NCI-H1092 (cell line): ENCODE measurements at places on chromosomes 4 and X.

- DNase-seq, result no peak
Observed at GRCh38 chrX:20284992-20285391, 18.3 kb upstream of the RPS6KA3 start.

DNA sequence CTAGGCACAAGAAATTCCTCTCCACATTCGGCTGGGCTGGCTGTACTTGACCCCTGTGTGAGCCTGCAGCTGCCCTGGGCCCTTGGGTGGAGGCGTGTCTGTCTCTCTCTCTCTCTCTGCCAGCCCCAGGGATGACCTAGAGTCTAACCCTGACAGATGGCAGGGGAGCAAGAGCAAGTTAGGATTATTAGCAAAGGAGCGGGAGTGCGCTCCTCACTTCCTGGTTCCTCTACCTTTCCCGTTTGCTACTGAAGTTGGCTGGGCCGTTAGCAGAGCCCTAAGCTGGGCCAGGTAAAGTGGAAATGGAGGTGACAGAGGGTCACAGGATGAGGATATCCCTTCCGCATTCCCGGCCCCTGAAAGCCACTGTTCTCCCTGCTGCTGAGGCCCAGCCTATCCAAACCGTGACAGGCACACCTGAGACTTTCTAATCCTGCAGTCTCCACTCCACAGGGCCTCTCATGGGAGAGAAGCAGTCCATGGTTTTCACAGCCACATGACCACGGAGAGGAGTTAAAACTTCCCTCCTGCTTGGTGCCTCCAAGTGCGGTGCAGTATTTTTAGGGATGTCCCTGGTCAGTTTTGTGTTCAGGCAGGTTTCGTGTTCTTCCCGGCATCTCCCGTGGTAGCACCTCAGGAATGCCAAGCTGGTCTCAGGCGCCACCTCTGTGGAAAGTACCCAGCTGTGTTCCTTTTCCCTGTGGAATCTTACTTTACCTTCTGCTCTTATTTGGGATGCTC, 79.3 kb downstream of the CLDN22 start:
- no peak for DNase-seq

GRCh38 chrX:150202641-150203247, 160.4 kb upstream of the MAMLD1 start:
- DNase-seq, result no peak

GRCh38 chr4:121145430-121145829, 18.7 kb downstream of the TNIP3 start:
- no peak for DNase-seq

- DNase-seq, result no peak
Observed at GRCh38 chrX:144791298-144791697, 456.0 kb upstream of the SPANXN1 start.

DNA sequence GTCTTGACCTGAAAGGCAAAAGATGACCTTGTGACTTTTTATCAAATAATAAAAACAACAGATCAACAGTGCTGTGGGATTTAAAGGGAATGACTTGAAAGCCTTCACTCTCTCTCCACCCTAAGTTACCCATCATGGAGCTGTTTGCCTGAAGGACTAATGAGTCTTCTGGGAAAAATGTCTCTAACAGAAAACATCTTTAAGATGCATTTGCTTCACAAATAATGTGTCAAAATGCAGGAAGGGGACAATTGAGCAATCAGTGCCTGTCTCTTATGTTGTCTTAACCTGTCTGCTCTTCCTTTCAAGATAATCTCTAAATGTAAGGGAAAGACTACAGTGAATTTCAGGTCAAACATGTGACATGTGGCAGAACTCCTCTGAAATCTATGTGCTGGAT, 766.6 kb downstream of the PDHA2 start:
- no peak for DNase-seq

DNA sequence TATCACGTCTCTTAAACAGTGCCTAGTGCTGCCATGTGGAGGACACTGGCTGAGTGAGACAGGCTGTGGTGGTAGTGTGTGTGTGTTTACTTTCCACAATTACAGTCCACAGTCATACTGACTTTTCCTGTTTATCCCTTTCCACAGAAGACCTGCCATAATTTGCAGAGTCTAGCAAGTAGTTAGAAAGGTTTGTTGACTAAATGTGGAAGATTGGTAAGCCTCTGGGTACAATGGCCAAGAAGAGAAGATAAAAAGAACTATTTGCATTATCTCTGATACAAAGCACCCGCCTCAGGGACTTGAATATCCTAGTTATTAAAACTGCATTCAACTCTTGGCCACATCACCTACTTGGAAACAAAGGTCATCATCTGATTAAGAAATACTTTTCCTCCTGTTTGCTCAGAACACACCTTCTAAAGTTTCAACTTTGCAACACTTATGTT, 89.1 kb downstream of the FAM13A start:
- DNase-seq, result no peak

DNA sequence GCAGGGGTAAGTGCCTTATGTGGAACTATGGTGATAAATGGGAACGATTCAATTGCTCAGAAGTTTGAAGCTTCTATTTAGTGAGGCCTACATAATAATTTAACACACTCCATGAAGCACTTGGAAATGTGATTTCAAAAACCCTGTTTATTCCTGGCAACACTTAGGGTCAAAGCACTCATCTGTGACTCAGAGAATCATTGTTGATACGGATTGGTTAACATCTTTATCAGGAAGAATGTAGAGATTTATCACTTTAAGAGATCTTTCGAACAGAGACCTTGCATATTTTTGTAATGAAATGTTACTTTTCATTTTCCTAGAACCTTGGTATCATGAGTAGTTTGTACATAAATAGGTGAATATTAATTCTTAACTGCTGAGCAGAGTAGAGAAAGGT, 269.1 kb upstream of the SLIT2 start:
- no peak for DNase-seq

DNA sequence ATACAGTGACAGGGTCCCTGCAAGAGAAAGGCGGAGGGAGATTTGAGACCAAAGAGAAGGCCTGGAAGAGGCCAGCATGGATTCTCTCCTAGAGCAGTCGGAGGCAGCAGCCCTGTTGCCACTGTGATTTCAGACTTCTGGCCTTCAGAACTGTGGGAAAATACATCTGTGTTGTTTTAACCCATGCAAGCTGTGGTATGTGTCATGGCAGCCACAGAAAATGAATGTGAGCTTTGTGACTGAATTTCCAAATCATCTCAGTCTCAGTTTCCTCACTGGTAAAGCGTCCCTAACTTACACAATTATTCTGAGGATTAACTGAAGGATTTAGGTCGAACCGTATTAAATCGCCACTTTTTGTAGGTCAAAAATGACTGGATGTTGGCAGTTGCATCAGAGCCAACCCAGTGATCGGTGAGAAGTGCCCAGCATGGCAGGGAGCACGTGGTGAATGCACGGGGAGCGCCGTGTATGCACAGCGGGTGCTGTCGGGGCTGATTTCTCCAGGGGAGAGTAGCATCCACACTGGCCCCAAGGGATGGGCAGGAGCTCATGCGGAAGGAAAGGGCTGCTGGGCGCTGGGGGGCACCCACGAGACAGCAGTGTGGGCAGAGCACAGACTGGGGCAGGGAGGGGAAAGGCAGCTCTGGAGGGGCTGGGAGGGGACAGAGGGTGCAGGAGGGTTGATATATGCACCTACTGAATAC, 23.8 kb upstream of the NSG1 start:
- DNase-seq, result no peak

DNA sequence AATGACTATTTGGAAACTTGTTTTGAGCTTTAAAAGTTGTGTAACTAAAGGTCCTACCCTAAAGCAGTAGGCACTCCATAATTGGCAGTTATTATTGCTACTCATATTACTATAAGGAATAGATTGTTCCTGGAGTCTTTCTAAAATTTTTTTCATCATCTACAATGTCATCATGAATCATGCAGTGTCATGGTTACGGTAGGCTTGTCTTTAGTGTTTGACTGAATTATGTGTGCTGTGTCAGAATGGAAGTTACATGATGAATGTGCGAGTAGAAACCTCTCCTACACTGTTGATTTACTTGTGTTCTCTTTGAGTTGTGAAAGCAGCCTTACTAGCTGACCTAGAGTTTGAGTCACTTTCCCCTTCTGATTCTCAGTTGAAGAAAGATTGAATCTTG, 1099.9 kb downstream of the RAPGEF2 start:
- DNase-seq, result no peak
